ENCODE measurements at places on chromosomes 6 and 20.
A peak's percentile ranks its signal among the peaks of the same experiment; 100 is the strongest.

DNA sequence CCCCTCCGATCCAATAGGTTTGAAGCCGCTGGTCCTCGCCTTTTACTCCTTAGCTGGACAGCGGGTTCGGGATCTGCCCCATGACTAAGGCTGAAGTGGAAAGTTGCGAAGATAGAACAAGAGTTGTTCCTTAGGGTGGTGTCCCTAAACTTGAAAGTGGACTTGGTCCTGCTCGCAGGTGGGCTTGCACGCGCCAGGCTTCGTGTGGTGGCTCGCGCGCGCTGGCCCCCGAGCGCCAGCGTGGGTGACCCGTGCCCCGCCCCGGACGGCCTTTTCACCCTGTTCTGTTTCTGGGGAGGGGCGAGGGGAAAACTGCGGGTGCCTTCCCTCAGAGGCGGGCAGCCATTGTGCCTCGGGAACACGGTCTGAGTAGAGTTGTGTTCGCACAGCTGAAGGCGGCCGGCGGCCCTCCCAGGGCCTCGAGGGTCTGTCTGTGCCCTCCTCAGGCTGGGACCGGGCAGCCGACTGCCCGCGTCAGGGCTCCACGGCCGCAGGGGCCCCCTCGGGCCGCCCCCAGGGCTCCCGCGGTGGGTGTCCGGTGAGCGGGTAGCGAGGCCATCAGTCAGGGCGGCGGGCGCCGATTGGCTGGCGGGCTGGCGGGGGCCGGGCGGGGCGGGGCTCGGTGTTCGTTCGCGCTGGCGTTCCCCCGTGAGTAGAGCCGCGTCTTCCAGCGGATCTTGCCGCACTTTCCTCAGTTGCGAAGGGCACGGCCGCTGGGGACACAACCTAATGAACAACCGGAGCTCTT, 33.0 kb downstream of the RREB1 start:
- DNase-seq: peak; percentile 91

- no peak for DNase-seq
These were observed 128.2 kb upstream of the LAMA2 start for GRCh38 chr6:128754658-128755256.

GRCh38 chr6:148898376-148899014, 151.7 kb downstream of the UST start:
- DNase-seq: no peak

DNA sequence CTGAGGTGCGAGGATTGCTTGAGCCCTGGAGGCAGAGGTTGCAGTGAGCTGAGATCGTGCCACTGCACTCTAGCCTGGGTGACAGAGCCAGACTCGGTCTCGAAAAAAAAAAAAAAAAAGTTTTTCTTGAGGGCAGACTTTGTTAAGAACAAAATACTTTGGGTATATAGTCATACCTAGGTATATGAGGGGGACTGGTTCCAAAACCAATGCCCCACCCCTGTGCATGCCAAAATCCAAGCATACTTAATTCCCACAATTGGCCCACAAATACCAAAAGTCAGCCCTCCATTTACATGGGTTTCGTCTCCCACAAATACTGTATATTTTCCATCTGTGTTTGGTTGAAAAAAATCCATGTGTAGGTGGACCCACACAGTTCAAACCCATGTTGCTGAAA, 119.9 kb downstream of the INSM1 start:
- DNase-seq: no peak

DNA sequence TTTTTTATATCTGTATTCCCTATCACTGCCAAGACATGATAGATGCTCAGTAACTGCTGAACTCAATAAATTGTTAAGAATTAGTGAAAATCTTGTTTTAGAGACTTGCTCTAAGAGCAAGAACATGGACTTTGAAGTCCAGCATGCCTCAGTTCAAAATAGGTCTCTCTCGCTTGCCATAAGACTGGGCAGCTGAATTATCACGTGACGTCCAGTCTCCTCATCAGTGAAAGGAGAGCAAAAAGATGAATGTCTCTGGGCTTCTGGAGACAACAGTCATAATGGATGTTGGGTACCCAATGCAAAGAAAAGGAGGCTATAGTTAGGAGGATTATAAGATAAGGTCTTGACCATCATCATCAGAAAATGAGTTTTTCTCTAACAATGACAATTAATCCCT, 82.1 kb downstream of the IYD start:
- no peak for DNase-seq

- no peak for DNase-seq
These were observed 33.9 kb upstream of the FAM83D start for GRCh38 chr20:38892091-38892981.

GRCh38 chr6:138944412-138944811, 43.6 kb downstream of the REPS1 start:
- no peak for DNase-seq
